ENCODE measurements at places on chromosomes 12 and 14. TPM values are rescaled to one million over a fixed set of nuclear protein-coding genes. Genes with fewer than 3 reads are reported as not detected.

Gene PSME2
- 243 TPM for total RNA-seq

Gene PPM1H
- 3.0 TPM for total RNA-seq

Gene MYF5
- total RNA-seq: not detected

Gene TMEM233
- total RNA-seq: not detected

Gene IL26
- not detected for total RNA-seq

Gene ENDOU
- total RNA-seq: not detected

Gene SLC25A21
- total RNA-seq: 0.37 TPM

Gene COX8C
- total RNA-seq: not detected

Gene KRT4
- total RNA-seq: not detected

GRCh38 chr12:5500331-5500659 lies 68.4 kb downstream of the NTF3 start:
- DNase-seq: no peak

- DNase-seq: no peak
These were observed 451.1 kb upstream of the RGS6 start for GRCh38 chr14:71481021-71481654.

DNA sequence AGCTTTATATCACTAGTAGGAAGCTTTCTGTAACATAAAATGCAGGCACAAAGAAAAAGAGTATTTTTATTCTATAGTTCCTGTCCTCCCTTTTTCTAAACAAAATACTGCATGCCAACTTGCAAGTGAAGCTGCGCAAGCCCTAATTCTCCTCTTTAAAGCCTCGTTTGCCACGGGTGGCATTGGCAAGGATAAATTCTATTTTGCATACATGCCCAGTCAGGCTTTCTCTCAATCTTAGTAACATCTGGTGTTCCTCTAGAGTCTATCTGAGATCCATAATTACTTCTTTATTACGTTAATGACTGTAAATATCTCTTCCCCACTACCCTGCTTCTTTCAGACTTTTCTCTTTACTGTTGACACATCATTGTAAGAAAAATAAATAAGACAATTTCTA lies 97.1 kb upstream of the DAAM1 start:
- DNase-seq: no peak

DNA sequence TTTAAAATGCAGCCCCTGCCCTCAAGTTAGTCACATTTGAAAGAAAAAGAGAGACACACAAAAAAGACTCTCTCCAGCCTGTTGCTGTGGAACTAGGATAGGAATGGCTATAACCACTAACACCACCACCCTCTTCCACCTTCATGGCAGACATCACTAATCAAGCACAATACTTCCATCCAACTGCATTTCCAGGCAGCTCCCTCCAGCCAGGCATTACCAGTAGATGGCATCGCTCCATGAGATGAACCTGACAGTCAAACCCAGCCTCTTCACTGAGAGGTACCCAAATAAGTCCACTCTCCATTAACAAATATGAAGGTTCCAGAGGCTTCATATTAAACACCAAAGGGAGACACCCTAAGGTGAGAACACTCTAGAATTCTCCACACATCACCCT lies 24.4 kb downstream of the SLC8B1 start:
- DNase-seq: peak; percentile 27

DNA sequence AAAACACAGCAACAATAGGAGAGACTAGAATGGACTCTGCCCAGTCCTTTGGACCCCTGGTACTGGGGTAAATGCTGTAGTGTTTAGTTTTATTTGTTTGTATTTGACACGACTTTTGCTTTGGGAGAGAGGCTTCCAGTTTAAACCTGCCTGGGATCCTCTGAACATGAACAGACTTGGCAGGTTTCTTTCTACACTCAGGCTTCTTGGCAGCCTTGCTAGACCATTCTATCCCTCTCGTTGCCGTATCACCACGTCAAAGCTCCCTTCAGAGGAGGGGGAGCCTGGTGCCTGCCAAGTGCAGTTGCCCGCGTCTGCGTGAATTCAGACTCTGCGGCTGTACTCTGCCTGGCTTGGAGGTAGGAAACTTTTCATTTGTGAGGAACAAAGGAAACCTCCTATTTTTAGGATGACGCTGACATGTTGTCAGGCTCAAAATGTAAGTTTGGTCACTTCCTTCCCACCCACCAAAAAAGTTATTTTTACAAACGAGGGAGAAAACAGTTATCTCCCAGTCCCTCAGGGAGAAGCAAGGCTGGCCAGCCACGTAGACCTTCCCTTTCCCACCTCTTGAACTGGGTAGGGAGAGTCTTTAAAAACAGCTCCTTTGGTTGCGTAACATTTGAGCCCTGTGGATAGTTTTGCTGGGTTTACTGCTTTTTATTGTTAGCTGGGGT lies 25.9 kb downstream of the CD9 start:
- DNase-seq: no peak

- DNase-seq: no peak
These were observed 213.0 kb downstream of the ADGRD1 start for GRCh38 chr12:131166717-131167116.

- no peak for DNase-seq
These were observed 58.9 kb downstream of the ARF6 start for GRCh38 chr14:49951691-49952345.

- no peak for DNase-seq
These were observed 312.4 kb downstream of the RPAP3 start for GRCh38 chr12:47393403-47393790.

DNA sequence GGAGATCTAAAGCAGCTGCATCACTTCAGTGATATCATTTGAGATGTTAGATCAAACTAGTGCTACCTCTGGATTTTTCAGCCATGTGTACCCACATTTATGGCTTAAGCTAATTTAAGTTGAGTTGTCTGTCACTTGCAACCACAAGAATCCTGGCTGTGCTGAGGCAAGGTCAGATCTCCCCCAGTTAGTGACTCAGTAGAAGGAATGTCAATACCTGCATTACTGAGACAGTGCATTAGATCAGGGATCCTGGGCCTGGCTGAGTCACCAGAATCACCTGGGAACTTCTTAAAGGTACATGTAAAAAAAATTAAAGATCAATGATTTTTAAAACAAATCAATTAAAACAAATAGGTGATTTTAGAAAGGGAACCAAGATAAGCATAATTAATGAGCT lies 84.6 kb upstream of the GRIN2B start:
- DNase-seq: no peak

DNA sequence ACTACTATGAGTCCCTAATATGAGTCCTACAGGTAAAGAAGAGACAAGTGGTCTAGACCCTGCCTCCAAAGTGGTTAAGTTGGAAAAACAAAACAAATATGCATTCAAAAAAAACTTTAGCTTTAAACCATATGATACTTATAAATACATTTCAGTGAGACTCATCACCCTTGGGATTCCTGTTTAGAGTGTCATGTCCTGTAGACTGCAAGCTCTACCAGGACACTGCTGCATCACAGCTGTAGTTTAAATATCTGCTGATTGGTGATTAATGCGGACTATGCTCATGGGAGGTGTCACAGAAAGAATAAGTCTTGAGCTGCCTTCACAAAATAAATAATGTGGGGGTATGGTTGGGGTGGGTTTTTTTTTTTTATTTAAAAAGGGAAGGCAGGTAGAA lies 8.8 kb upstream of the LGR5 start:
- DNase-seq: peak; percentile 8

DNA sequence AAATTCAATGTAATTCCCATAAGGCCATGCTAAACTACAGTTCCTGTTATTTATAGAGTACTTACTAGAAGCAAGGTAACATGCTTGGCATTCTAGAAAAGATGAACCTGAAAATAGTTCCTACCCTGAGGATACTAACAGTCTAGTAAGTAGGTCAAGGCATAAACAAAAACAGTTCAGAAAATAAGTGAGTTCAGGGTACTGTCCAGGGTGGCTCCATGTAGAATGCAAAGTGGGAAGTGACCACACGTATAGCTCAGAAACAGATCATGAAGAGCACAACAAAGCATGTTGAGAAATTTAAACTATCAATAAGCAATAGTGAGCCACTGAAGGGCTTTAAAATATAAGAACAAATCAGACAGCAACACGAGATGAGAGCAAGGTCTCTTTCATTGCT lies 2.3 kb downstream of the TMED10 start:
- DNase-seq: no peak

DNA sequence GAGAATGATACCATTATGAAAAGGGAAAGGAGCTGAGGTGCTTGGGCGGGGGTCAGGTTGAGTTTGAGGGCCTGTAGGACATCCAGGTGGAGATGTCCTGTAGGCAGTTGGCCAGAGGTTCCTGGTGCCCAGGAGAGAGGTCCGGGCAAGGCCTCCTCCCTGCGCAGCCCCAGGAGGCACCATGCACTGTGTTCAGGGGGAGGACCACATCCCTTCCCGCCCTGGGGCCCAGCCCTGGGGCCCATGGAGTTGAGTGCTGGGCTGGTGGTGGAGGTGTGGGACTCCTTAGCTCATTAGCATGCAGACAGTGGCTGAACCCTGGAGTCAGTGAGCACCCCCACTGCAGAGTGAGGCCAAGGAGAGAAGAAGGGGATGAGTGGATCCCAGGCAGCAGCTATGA lies 5.7 kb upstream of the FAIM2 start:
- no peak for DNase-seq

DNA sequence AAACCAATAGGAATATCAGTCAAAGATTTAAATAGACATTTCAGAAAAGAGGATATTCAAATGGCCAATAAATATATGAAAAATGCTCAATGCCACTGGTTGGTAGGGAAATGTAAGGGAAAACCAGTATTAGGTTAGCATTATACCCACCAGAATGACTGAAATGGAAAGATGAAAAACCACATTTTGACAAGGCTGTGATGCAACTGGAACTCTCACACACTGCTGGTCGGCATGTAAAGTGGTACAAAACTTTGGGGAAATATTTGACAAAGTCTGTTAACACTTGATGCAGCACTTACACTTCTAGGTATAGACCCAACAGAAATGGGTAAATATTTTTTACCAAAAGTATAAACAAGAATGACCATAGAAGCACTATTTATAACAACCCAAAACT lies 163.2 kb upstream of the C14orf180 start:
- DNase-seq: no peak

DNA sequence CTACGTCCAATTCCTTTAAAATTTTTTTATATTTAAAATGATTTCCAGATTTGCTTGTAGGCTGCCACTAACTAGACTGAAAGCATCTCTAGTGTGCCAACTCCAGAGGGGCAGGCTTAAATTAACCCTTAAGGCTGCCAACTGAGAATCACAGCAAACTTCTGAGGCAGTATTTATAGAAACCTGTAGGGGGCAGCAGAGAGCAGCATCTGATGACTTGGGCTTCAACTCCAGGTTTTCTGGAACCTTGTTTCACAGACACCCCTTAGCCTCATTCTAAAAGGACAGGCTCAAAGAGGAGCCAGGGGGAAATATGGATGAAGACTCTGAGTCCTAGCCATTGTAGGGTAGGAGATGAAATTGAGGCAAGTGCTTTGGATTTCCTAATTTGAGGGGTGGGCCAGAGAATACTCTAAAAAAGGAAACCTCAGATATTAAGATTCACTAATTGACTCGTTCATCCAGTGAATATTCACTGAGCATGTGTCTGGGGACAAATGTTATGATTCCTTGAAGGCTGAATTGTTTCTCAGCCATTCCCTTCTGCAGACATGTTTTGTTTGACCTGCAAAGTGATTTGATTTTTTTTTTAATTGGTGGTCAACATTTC lies 63.3 kb upstream of the HSPB8 start:
- peak; percentile 18 for DNase-seq

DNA sequence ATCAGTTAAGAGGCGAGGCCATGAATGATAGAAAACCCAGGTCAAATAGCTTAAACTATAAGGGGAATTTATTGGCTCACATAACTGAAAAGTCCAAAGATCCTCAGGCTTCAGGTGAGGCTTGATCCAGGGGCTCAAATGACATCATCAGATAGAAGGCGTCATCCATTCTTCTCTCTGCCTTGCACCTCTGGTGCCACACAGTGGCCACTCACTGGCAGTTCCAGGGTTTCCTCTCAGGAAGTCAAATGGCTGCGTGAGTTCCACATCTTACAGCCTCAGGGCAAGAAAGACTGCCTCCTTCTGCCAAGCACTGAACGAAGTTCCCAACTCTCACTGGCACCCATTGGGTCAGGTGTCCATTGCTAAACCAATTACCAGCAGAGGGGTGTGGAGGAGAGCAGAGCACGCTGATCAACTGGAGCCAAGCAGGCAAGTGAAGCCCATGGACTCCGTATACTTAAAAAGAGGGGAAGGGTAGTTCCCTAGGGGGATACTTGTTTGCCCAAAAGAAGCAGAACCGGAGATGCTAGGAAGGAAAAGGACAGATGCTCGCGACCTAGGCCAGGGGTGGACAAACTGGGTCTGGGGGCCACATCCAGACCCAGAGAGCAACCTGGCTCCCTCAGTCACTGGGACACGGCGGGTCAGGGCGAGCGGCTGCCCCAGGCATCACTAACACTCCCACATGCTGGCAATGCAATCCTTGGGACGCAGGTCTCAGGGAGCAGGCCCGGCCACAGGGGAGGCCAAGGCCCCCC lies 69.3 kb downstream of the SERPINA3 start:
- DNase-seq: peak; percentile 66

GRCh38 chr14:100531152-100532121 lies 55.8 kb downstream of the BEGAIN start:
- no peak for DNase-seq

DNA sequence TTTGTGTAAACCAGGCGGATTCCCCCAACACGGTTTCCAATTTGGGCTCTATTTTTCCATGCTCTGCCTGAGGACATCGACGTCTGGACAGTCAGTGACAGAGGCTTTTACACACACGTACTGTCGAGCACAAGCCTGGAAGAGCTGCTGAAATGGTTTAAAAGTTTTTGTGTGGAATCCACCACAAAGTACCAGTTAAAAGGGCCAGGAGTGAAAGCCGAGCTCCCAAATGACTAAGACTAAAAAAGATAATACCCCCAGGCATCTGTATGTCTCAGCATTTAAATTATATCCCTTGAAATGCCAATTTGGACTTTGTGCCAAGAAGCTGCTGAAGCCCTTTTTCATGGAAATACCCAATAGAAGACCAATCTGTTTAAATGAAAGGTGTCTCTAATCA lies 173.2 kb downstream of the EGLN3 start:
- DNase-seq: no peak

- DNase-seq: no peak
These were observed 119.6 kb downstream of the DERA start for GRCh38 chr12:16030744-16031143.

DNA sequence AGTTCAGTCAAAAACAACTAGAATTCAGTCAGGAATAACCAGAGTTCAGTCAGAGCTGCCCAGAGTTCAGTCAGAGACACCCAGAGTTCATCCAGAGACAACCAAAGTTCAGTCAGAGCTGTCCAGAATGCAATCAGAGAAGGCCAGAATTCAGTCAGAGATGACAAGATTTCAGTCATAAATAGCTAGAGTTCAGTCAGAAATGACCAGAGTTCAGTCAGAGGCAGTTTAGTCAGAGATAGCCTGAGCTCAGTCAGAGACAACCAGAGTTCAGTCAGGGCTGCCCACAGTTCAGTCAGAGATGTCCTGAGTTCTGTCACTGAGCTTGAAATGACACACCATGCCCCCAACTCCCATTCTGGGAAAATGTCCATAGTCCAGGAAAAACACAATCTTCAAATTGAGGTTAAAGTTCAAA lies 1102.8 kb downstream of the BCL11B start:
- no peak for DNase-seq

DNA sequence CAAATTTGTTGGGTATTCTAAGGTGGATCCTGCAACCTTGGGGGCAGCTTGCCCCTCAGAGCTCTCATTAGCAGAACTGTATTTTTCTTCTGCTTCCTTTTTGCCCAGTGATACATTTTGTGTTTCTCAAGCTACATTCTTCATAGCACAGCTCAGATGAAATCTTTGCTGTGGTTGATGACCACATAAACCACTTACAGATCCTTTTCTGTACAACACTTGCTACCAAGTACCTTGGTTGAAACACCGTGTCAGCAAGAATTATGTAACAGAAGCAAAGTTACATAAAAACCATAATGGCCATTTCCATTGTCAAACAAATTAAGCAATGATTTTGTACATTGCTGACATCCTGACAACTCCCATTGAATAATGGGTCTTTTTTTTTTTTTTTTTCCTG lies 9.7 kb upstream of the PLBD1 start:
- DNase-seq: peak; percentile 17
